ENCODE measurements at places on chromosomes 2 and 18.

DNA sequence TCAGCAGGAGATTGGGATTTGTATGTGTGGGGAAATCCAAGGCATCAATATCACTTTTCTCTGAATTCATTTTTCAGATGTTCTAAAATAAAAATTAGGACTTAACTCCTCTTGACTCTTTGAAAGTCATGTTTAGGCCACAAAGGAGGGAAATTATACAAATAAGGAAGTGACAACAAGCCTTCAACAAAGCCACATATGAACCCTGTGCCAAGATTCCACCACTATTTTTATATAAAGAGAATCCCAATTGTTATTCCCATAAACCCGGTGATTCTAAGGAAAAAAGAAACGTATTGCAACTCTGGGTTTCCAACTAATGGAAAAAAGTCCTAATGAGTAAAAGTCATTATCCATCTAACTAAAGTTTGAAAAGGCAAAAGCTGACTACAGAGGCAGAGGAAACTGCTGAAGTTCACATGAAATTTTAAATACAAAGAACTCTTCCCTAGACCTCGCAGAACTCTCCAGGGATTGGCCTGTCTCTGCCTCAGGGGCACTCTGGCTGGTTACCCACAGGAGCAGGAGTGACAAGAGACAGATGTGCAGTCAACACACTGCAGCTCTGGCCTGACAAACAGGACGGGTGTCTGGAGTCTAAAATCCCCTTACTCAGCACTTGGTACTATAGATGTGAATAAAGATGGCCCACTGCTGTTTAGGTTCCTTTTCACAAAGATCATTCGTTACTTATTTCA is 11.5 kb downstream of the NPC1 start:
- no peak for DNase-seq
- H3K4me1 ChIP-seq: no peaks in the 10 kb centered on the region
- H3K4me3 ChIP-seq: no peak overlapping the region
- H3K27ac ChIP-seq: no peak overlapping the region

GRCh38 chr2:214088536-214088935 is 322.3 kb upstream of the VWC2L start:
- no peaks in the 10 kb centered on the region for H3K27me3 ChIP-seq
- no peak overlapping the region for H3K4me3 ChIP-seq
- H3K27ac ChIP-seq: no peak overlapping the region
- no peaks in the 10 kb centered on the region for H3K4me1 ChIP-seq
- no peaks in the 10 kb centered on the region for H3K36me3 ChIP-seq
- DNase-seq: no peak

- no peaks in the 10 kb centered on the region for H3K27me3 ChIP-seq
- H3K4me3 ChIP-seq: no peak overlapping the region
- no peak overlapping the region for H3K27ac ChIP-seq
- peak; percentile 37 for DNase-seq
- H3K4me1 ChIP-seq: no peaks in the 10 kb centered on the region
Measured at GRCh38 chr2:233795735-233796171, 17.6 kb downstream of the MROH2A start.

GRCh38 chr2:105888625-105889024 is 143.9 kb downstream of the NCK2 start:
- DNase-seq: no peak
- peaks cover 27% of the 10 kb centered on the region for H3K4me1 ChIP-seq
- H3K27me3 ChIP-seq: no peaks in the 10 kb centered on the region

- no peaks in the 10 kb centered on the region for H3K36me3 ChIP-seq
- peaks cover 32% of the 10 kb centered on the region for H3K4me1 ChIP-seq
- H3K4me3 ChIP-seq: no peak overlapping the region
- no peaks in the 10 kb centered on the region for H3K27me3 ChIP-seq
Measured at GRCh38 chr2:6946722-6947121, 29.5 kb downstream of the RNF144A start.

DNA sequence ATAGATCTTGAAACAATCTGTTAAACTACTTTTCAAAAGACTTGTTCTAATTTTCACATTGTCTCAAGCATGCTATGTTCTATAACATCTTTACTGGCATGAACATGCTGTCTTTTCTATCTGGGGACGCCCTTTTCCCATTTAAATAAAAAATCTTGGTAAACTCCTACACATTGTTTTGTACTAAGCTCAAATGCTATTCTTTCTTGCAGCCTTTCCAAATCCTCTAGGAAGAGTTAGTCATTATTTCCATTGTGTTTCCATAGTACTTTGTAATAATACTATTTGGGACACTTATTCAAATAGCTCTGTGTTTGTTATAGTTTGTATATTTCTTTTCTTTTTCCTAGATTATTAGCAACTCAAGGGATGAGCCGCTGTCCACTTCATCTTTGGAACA is 828.6 kb upstream of the FSHR start:
- H3K27me3 ChIP-seq: no peaks in the 10 kb centered on the region
- H3K4me3 ChIP-seq: no peak overlapping the region
- H3K4me1 ChIP-seq: no peaks in the 10 kb centered on the region
- no peak for DNase-seq
- H3K36me3 ChIP-seq: no peaks in the 10 kb centered on the region

GRCh38 chr2:10526281-10527000 is 78.3 kb upstream of the ODC1 start:
- H3K4me1 ChIP-seq: no peaks in the 10 kb centered on the region
- H3K4me3 ChIP-seq: no peak overlapping the region
- H3K36me3 ChIP-seq: no peaks in the 10 kb centered on the region
- no peaks in the 10 kb centered on the region for H3K27me3 ChIP-seq
- no peak for DNase-seq

- H3K4me1 ChIP-seq: no peaks in the 10 kb centered on the region
- no peak for DNase-seq
- no peak overlapping the region for H3K27ac ChIP-seq
- no peaks in the 10 kb centered on the region for H3K27me3 ChIP-seq
- no peaks in the 10 kb centered on the region for H3K36me3 ChIP-seq
- no peak overlapping the region for H3K4me3 ChIP-seq
Measured at GRCh38 chr2:47019961-47020681, 104.5 kb upstream of the MCFD2 start.

GRCh38 chr2:10079266-10079869 is 843 bp downstream of the CYS1 start:
- H3K4me1 ChIP-seq: no peaks in the 10 kb centered on the region
- no peak for DNase-seq
- H3K27ac ChIP-seq: peak overlapping the region; percentile 61
- no peaks in the 10 kb centered on the region for H3K36me3 ChIP-seq

GRCh38 chr18:63508596-63508995 is 31.8 kb downstream of the SERPINB5 start:
- H3K27me3 ChIP-seq: no peaks in the 10 kb centered on the region
- DNase-seq: no peak
- no peak overlapping the region for H3K27ac ChIP-seq
- H3K36me3 ChIP-seq: no peaks in the 10 kb centered on the region

GRCh38 chr2:182866095-182866460 is 359 bp downstream of the FRZB start:
- H3K27me3 ChIP-seq: no peaks in the 10 kb centered on the region
- no peak overlapping the region for H3K4me3 ChIP-seq
- no peaks in the 10 kb centered on the region for H3K36me3 ChIP-seq
- peaks cover 6% of the 10 kb centered on the region for H3K4me1 ChIP-seq
- H3K27ac ChIP-seq: no peak overlapping the region

- DNase-seq: peak; percentile 59
- H3K36me3 ChIP-seq: no peaks in the 10 kb centered on the region
- no peaks in the 10 kb centered on the region for H3K4me1 ChIP-seq
- no peak overlapping the region for H3K27ac ChIP-seq
- no peak overlapping the region for H3K4me3 ChIP-seq
Measured at GRCh38 chr2:24832073-24832461, 38.8 kb downstream of the CENPO start.

- H3K4me3 ChIP-seq: no peak overlapping the region
- no peak overlapping the region for H3K27ac ChIP-seq
- H3K4me1 ChIP-seq: peaks cover 25% of the 10 kb centered on the region
- H3K36me3 ChIP-seq: no peaks in the 10 kb centered on the region
- DNase-seq: peak; percentile 37
Measured at GRCh38 chr18:49169037-49169521, 218.3 kb upstream of the SMAD7 start.

DNA sequence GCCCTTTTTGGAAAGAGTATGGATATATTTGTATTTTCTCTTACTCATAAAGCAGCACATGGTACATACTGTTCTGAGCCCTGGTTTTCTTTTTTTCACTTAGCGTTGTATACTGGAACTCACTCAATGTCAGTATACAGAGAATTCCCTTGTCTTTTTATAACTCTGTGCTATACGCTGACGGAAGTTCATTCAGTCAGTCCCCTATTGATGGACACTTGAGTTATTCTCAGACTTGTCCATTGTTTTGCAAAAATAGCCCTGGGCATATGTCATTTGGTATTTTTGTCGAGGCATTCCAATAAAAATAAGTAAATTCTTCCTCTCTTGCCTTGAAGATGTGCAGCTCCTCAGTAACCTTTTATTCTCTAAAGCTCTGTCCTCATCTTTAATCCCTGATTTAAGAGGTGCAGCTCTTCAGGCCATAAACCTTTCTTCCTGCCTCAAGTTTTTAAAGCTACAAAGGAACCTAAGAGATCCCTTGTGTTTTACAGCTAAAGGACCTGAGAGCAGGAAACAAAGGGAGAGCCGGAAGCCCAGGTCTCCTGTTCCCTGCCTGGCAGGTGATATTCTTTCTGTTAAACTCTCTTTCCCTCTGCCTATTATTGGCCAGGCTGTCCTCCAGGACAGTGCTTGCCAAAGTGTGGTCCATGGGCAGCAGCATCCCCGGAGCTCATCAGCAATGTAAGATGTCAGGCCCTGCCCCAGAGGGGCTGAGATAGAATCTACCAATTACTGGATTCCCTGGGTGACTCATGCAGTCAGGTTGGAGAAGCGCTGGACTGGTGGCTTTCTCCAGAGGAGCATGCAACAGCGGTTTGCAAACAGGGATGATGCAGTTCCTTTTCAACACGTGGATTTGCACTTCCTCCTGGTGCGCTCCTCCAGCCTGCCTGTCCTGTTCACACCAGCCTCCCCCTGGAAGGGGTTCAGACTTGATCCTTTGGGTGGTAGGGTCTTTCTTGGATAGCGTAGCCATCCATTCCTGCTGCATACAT is 158.0 kb downstream of the NEDD4L start:
- H3K27me3 ChIP-seq: no peaks in the 10 kb centered on the region
- peaks cover 7% of the 10 kb centered on the region for H3K4me1 ChIP-seq
- H3K27ac ChIP-seq: no peak overlapping the region
- no peaks in the 10 kb centered on the region for H3K36me3 ChIP-seq
- no peak overlapping the region for H3K4me3 ChIP-seq
- DNase-seq: no peak

DNA sequence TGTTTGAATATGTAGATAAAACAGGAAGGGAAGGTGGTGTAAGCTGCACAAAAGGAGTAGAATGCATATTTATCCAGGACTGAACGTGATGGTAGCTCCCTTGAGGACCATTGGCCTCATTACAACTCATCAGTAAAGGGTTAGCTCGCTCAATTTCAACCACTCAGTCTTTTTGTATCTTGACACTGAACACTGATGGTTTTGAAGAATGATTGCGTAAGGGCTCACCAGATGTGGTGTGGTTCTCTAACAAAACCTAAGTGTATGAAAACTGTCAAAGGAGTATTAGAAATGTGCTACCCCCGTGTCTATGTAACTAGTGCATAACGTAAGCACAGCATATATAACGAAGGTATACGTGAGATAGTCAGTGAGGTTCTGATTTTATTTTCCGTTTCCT is 272.4 kb upstream of the THSD7B start:
- H3K27ac ChIP-seq: no peak overlapping the region
- no peaks in the 10 kb centered on the region for H3K27me3 ChIP-seq
- H3K4me1 ChIP-seq: no peaks in the 10 kb centered on the region
- no peak overlapping the region for H3K4me3 ChIP-seq
- DNase-seq: no peak

- no peaks in the 10 kb centered on the region for H3K4me1 ChIP-seq
- DNase-seq: peak; percentile 19
- no peaks in the 10 kb centered on the region for H3K36me3 ChIP-seq
Measured at GRCh38 chr18:49768051-49768391, 45.3 kb downstream of the ACAA2 start.

- no peak overlapping the region for H3K27ac ChIP-seq
- DNase-seq: no peak
- peaks cover 32% of the 10 kb centered on the region for H3K36me3 ChIP-seq
- no peaks in the 10 kb centered on the region for H3K4me1 ChIP-seq
- H3K27me3 ChIP-seq: no peaks in the 10 kb centered on the region
Measured at GRCh38 chr18:23552505-23552904, 33.8 kb downstream of the NPC1 start.

DNA sequence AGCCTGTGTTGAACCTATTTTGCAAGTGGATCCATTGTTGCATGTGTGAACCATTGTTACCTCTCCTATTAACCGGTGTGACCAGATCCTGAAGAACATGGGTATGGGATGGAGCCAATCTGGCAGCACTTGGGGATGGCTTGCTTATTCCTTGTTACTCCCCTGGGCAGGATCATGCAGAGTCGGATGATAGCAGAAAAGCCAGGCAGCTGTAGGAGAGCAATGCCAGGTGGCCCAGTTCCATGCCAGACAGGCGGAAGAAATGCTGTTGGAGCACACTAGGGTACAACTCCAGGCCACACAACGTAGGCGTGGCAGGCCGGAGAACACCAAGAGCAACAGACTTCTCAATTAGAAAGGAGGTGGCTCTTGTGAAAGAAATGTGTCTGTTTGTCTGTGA is 16.3 kb upstream of the MYO1B start:
- peaks cover 11% of the 10 kb centered on the region for H3K4me1 ChIP-seq
- no peak overlapping the region for H3K4me3 ChIP-seq

DNA sequence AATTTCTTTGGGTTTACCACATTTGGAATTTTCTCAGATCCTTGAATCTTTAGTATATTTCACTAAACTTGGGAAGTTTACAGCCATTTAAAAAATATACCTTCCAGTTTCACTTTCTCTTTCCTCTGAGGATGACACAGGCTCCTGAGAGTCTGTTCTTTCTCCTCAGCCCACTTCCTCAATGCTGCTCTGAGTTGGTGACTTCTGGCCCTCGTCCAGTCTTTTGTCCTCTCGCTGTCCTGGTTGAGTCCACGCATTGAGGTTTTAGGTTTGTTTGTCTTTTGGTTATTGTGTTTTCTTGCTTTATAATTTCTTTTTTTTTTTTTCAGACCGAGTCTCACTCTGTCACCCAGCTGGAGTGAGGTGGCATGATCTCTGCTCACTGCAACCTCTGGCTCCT is 40.7 kb upstream of the GALR1 start:
- no peaks in the 10 kb centered on the region for H3K36me3 ChIP-seq
- H3K4me1 ChIP-seq: peaks cover 6% of the 10 kb centered on the region
- peak overlapping the region; percentile 35 for H3K27ac ChIP-seq
- no peaks in the 10 kb centered on the region for H3K27me3 ChIP-seq

DNA sequence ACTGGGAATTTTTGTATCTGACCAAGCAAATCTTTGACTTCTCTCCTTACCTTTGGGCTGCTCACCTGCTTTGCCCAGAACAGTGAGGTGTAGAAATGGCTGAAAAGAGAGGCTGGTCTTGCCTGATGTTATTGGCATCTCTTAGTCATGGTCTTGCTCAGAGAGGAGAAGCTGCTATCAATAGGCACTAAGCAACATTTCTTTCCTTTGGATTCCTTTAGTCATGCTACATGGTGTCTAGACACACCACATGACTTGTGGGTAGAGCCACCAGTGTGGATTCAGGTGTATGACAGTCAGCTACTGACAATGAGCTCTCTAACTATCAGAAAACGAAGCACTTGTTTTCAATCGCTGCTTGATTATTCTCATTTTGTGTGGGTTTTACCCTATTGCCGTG is 341.3 kb upstream of the DCC start:
- no peak overlapping the region for H3K4me3 ChIP-seq
- H3K27ac ChIP-seq: no peak overlapping the region
- no peaks in the 10 kb centered on the region for H3K36me3 ChIP-seq
- no peaks in the 10 kb centered on the region for H3K4me1 ChIP-seq

All from pancreas (tissue), 10 donors.